Effector CD8-positive, alpha-beta T cell (primary cell): ENCODE measurements at places on chromosomes 7 and 10.

GRCh38 chr7:30533886-30534285 lies 29.3 kb upstream of the GGCT start:
- DNase-seq = no peak

DNA sequence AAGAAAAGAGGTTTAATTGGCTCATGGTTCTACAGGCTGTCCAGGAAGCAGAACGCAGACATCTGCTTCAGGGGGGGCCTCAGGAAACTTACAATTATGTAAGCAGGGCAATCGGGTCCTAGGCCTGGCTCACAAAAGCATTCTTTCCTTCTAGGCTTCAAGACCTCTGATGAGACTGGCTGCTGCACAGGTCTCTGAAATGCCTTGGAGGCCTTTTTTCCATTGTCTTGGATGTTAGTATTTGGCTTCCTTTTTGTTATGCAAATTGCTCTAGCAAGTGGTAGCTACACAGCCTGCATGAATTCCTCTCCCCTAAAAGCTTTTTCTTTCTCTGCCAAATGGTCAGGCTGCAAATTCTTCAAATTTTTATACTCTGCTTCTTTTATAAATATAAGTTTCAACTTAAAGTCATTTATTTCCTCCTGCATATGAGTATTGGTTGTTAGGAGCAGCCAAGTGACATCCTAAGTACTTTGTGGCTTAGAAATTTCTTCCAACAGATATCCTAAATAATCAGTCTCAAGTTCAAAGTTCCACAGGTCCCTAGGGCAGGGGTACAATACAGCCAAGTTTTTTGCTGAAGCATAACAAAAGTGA lies 83.1 kb upstream of the SEMA3A start:
- DNase-seq = no peak

DNA sequence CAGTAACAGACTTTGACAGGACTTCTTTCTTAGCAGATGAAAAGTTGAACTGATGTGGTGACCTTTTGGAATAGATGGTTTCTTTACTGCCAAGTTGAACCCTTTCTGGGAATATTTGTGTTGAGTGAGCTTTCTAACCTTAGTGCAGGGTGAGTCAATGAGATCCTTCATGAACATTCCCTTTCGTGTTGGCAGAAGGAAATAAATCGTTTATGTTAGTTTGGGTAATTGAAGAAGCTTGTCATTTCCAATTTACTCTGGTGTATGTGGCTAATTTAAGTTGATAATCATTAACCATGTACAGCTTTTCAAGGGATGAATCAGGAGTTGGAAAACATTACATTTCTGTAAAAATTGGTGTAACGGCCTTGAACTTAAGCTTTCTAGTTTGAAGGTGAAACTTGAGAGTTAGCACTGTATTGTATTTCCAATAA lies 43.4 kb downstream of the PTTG1IP2 start:
- no peak for DNase-seq

DNA sequence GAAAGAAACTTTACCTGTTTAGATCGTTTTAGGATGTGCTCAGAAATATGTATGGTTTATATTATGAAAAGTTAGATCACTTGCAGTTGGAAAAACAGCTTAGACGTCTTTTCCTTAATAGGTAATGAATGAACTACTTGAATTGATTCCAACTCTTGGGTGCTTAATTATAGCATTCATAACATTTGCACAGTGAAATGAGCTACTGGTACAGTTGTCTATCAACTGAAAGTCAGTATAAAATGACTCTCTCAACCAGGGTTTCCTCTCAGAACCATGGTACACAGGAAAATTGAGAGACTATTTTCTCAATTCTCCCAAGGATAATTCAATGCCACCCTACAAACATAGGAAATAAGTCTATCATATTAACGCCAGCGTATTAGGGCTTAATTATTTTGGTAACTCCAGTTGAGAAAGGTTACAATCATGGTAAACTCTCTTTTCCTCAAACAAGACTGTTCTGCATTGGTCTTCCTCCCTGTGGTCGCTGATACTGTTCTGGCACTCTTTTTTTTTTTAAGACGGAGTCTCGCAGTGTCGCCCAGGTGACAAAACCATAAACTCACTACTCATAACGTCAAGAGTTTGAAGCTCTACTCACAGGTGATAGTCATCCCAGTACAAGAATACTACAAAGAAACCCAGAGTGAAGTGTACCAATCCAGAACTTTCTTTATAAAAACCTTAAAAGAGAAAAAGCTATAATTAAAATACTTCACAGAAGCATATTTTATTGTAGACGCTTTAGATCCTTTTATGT lies 2.0 kb downstream of the ANLN start:
- DNase-seq = no peak

DNA sequence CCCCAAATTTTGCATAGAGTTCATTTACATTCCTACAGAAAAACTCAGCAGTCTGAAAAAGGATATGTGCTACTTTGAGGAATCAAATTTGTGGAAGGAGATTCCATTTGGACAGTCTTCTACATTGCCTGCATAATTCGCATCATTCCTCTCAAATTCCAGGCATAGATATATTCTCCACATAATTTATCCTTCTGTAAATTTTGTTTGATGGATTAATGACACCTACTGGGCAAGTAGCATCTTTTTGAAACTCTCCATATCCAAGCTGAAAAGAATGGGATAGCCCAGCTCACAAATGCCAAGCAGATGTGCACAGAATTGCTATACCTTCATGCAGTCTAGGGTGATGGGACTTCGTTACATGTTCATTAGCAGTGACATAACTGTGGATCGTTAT lies 515.3 kb downstream of the AUTS2 start:
- DNase-seq = no peak

- DNase-seq = no peak
Measured at GRCh38 chr7:28414453-28414852, 2.1 kb downstream of the CREB5 start.

GRCh38 chr7:142471820-142472219 lies 214.0 kb upstream of the PRSS58 start:
- DNase-seq = no peak

DNA sequence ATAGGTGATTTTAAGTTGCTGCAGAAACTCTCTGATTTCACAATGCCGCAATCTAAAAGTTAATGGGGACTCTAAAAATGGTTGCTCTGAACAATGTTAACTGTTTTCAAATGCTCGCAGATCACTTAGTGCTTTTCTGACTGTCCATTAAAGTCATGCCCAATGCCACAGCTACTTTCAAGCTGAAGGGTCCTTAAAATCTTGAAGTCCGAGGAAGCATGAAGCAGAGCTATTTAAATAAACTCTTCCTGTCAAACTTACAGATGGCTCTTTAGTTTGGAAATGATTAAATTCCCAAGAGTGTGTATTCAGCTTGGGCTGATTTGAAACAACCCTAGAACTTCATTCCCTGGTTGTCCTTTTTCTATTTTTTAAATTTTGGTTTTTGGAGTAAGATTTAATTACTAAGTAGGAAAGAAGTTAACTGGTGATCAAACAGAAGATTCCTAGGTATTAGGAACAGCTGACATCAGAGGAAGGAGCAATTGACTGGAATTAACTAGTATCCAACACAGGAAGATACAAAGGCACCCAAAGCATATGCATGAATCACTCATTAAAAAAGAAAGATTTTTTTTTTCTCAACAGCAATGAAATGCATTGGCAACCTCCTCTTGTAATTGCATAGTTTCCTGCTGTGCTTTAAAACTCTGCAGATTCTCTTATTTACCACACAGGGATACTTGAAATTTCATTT lies 105.1 kb downstream of the NRP1 start:
- no peak for DNase-seq

DNA sequence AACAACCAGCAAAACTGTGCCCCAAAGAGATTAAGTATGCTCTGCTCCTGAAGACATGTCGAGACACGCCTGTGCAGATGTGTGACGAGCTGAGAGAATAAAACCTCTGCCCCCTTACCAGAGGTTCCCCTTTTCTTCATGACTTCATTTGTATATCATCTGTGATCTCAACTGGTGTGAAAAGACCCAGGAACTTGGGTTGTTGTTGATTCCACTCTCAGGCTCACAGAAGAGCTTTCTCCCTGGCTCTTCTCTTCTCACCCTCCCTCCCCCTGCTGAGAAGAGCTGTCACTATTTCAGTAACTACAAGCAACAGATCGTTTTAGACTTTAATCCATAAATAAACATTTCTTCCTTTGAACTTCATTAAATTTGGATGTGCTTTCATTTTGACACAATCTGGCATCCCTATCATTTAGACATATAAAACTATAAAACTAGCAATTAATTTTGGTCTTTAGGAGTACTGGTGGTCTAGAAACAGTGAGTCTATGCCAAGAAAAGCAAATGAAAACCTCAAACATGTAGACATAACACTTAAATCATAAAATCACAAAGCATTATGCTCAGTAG lies 179.3 kb upstream of the FZD8 start:
- DNase-seq = no peak

- no peak for DNase-seq
Measured at GRCh38 chr10:125567529-125567928, 115.4 kb downstream of the TEX36 start.

DNA sequence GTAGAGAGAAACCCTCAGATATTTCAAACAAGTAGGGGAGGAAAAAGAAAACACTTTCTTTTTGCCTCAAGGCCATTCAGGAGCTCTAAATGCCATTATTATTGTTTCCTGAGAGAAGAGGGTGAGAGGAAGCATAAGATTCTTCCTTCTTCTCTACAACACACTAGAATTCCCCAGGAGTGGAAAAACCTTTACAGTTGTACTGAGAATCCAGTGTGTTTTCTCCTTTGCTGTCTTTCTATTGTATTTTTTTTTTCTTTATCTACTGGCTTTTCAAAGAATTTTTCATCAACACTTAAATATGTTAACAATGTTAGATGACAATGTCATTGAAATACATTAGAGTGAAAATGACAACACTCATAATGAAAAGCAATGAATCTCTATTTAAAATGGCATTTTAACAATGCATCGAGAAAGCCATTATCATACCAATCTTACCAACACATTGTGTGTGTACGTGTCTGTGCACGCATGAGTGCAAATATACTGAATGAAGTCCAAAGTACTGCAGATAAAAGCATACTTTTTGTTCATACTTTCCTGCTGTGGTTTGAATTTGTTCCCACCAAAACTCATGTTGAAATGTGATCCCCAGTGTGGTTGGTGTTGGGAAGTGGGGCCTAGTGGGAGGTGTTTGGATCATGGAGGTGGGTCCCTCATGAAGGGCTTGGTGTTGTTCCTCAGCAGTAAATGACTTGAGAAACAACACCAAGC lies 24.2 kb upstream of the MACC1 start:
- DNase-seq = no peak

- no peak for DNase-seq
Measured at GRCh38 chr10:121578298-121578697, 19.9 kb downstream of the FGFR2 start.

GRCh38 chr7:71345117-71345884 lies 213.4 kb downstream of the GALNT17 start:
- DNase-seq = no peak

DNA sequence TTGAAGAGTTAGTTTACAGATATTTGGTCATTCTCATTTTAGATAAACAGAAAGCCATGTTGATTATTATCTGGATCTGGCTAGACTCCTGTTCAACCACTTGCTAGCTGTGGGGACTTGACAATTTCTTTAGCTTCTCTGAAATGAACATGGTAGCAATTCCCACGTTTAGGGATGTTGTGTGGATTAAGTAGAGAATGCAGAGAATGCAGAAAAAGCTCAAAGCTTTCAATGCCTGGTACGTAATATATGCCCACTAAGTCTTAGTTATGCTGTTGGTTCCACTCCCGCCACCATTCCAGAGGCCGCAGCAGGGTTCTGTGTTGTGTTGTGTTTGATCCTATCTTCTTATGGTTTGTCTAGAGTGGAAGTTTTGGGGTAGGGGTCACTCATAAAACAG lies 39.2 kb upstream of the RPA3 start:
- no peak for DNase-seq

- no peak for DNase-seq
Measured at GRCh38 chr7:116024826-116025809, 5.4 kb downstream of the TFEC start.

GRCh38 chr10:71210542-71210871 lies 1.9 kb upstream of the UNC5B start:
- no peak for DNase-seq

DNA sequence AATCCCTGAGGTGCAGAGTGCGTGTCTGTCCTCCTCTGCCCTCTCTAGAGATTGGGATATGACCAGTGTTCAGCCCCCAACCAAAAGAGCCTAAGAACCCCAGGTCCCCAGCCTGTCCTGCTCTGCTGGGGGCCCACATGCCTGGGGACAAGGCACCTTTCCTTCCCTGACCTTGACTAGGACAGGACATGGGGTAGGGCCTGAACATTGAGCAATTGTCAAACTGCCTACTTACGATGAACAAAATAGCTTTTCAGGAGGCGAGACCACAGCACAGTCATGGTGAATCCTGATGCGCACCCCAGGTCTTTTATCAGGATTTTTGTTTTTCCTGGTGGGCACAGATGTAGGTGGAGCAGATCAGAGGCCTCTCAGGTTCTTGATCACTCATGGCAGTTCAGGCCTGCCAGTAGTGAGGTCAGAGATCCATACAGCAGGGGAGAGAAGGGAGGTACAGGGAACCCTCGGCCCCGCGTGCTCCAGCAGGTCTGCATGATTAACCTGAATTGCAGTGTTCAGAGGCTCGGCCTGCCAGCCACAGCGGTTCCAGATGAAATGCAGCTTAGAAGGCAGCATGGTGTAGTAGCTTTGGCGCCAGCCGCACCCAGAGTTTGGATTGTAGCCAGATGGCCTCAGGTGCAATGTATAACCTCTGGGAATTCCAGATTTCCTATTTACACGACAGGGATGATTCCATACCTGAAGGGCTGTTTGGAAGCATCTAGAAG lies 191.3 kb downstream of the CUX1 start:
- DNase-seq = no peak

- DNase-seq = no peak
Measured at GRCh38 chr10:27147701-27148100, 6.5 kb downstream of the YME1L1 start.

GRCh38 chr7:148121401-148121800 lies 469.2 kb upstream of the C7orf33 start:
- DNase-seq = no peak

DNA sequence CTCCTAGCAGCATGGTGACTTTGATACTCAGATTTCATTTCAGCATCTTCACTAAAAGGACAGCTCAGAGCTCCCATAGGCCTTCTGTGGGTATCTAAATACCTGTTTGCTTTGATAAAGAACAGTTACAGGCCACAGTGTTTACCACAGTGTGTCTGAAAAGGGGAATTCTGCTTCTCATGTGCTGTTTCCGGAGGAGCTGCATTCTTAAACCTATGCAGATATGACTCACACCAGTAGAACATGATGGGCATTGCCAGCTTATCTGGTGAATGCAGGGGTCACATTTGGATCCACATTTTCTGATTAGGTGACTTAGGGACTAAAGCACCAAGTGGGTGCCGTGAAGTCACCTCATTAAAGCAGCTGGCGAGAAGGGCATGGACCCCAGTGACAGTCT lies 52.6 kb downstream of the TRRAP start:
- no peak for DNase-seq

DNA sequence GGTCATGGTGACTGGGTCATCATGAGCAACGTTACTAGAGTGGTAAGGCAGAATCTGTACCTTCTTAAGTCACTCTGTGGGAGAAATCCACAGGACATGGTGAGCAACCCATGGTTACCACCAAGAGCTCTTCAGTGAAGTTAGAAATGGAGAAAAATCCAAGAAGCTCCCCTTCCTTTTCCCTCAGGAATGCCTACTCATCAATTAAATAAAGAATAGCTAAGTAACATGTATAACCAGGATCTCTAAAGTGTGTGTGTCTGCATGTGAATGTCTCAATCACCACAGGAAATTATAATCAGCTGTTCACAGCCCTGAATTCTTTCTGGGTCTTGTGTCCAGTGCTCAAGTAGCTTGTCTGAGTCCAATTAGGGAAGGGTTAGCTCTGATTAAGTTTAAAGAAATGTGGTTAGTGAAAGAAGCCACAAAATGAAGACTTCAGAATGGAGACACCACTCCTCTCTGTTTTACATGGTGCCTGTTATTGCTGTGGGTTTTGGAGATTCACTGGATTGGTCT lies 73.2 kb downstream of the SEM1 start:
- no peak for DNase-seq
